ENCODE measurements at places on chromosomes 7 and 10. TPM values are rescaled to one million over a fixed set of nuclear protein-coding genes. Genes with fewer than 3 reads are reported as not detected.

ITPRID1 gene
- total RNA-seq = not detected

PLCE1 gene
- under 0.01 TPM for total RNA-seq

ZRANB1 gene
- 24.8 TPM for total RNA-seq

ZMIZ1 gene
- total RNA-seq = 20.2 TPM

HOXA1 gene
- 0.93 TPM for total RNA-seq

All from thoracic aorta endothelial cell (primary cell).